ENCODE measurements at places on chromosomes 7 and 10.

DNA sequence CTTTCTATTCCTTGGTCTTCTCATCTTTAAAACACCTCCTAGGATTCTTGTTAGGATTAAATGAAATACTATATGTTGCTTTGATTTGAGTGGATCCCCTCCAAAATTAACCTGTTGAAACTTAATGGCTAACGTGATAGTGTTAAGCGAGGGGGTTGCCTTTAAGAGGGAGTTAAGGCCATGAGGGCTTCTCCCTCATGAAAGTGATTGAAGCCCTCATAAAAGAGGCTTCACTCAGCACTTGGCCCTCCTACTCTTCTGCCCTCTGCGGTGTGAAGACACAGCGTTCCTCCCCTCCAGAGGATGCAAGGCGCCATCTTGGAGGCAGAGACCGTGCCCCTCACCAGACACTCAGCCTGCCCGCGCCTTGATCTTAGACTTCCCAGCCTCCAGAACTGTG is 46.6 kb downstream of the CNNM2 start:
- DNase-seq, result no peak

DNA sequence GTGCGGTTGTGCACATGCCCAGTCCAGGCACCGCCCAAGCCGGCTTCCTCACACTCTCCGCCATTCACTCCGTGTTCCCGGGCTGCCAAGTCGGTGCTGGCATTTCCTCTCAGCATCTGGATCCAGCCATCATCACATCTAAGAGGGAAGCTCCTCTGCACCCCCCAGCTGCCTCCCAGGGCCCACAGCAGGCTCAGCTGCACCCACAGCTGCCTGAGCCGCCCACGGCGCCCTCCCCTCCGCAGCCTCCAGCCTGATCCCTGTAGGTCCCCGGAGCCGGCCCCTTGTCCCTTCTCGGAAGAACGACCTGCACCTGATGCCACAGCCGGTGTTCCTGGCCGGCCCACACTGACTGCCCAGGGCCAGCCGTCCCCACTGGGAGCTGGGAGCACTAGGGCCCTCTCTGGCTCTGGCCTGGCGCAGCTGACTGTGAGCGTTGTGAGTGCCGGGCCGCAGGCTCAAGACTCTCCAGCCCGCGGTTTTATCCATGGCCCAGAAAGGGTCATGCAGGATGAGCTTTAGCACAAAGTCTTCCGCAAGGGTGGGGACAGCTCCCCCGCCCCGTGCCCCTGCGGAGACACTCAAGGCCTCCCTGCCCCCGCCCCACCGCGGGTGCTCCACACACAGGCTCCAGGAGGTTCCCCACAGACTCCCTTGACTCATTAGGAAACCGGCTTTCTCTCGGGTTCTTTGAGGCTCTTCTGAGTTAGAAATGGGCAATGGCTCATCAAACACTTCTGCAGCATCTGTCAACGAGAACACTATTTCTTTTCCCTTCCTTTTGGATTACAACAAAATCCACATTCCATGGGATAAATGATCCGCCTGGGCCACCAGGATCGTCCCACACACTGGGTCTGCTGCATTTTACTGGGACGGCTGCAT is 31.2 kb downstream of the CFAP46 start:
- DNase-seq, result no peak

GRCh38 chr10:5151076-5151475 is 33.9 kb downstream of the AKR1C8 start:
- no peak for DNase-seq

DNA sequence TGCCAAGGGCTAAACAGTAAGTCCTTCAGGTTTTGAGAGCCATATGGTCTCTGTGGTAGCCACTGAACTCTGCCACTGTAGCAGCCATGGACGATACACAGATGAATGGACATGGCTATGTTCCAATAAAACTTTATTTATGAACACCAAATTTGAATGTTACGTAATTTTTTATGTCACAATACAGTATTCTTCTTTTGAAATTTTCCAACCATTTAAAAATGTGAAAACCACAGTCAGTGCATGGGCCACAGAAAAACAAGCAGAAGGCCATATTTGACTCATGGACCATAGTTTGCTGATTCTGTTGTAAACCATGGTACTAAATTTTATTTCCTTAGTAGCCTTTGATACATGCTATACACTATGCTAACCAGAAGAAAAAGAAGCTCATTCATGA is 361.8 kb downstream of the MAGI2 start:
- no peak for DNase-seq

DNA sequence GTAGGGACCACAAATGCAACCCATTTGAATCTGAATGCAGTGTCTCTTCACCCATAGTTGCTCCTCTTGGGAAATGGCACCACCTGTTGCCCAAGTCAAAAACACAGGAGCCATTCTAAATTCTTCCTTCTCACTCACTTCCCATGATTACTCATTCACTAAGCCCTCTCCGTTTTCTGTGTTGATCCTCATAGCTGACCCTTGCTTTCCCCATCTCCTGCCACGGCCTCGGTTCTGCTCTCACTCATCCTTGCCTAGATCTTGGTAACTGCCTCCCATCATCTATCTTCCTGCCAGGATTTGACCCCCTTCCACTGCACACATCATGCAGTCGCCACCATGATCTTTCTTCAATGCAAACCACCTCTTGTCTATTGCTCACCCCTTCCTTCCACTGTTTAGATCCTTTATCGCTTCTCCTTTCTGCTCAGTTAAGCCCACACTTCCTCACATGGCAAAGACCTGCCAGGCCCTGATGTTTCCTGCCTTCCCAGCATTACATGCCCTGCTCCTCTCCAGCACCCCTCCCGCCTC is 19.0 kb upstream of the CPN1 start:
- peak; percentile 59 for DNase-seq

- peak; percentile 15 for DNase-seq
Observed at GRCh38 chr7:16991551-16991950, 109.8 kb upstream of the AGR3 start.

DNA sequence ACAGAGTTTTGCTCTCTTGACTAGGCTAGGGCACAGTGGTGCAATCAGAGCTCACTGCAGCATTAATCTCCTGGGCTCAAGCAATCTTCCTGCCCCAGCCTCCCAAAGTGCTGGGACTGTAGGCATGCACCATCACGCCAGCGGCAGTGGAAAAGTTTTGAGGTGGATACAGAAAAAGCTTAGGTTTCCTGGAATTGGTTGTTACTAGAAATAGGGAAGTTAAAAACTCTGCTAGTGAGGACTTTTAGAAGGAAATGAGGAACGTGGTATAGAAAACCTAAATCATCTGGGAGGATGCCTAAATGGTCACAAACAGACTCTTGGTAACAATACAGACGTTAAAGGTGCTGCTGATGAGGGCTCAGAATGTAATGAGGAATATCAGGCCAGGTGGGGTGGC is 10.9 kb upstream of the SNX8 start:
- no peak for DNase-seq

DNA sequence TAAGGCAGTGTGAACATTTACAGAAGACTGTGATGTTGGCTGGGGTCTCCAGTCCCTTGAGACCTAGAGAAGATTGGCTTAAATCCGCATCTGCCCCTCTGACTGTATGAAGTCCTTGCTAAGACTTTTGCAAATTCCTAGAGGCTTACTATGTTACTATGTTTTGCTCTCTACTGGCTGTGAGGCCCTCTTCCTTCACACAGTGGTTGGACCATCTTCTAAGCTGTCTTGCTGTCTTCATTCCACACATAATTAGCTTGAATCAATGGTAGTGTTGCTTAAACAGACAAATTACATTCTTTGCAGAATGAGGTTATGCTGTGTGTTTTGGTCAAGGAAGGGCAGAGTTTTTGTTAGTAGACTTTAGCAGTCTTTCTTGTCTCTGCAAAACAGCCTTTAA is 658.0 kb downstream of the TYW1 start:
- no peak for DNase-seq

GRCh38 chr10:102718220-102718619 is 3.8 kb downstream of the SFXN2 start:
- DNase-seq, result peak; percentile 60

- DNase-seq, result peak; percentile 93
Observed at GRCh38 chr10:22927661-22928403, at the start of gene ARMC3. Gene ARMC3, plus strand, starts transcription at chr10:22928053. Its CDS starts 3,944 bp downstream, at chr10:22931997.

DNA sequence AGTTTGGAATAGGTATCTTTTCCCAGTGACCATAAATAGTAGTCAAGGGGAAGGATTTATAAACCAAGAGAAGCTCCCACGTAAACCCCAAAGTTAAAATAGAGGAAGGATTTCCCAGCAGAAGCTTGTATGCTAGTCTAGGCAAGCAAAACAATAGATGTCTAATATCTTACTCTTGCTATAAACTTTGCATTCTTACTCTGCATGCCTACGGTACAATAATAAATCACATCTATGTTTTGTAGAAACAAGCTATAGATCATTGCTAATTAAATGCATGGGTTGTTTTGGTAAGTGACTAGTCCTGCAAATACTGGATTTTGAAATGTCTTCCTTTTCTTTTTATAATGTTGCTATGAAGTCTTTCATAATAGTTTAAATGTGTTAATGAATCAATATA is 585.5 kb downstream of the INHBA start:
- no peak for DNase-seq

DNA sequence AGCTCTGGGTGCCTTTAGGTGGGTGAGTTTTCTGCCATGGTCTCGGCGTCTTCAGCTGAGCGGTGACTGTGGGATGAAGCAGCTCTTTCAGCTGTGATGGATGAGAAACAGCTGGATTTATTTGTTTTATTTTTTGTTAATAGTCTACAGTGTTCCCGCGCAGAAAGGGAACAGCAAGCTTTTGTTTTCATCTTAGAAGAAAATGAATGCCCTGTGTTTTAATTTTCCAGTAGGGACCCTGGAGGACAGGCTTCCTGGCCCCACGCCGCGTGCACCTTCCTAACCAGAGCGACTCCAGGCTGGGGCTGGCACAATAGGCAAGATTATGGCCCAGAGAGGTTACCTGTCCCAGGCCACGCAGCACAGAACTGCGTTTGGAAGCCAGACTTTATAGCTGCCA is 57.6 kb downstream of the GTF2IRD1 start:
- DNase-seq, result no peak

DNA sequence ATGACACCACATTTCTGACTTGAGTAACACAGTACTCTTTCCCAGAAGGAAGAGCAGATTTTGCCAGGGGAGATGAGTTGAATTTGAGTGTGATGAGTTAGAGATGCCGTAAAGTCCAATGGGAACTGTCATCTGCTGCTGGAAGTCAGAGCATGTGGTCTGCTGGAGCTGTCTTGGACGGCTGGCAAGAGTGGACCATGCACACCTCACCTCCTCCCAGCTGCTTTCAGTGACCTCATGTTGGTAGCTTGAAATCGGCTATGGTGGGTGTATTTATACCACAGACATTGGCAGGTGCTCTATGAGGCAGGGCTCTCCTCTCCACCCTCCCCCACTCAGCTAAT is 82.3 kb downstream of the COL13A1 start:
- DNase-seq, result no peak

DNA sequence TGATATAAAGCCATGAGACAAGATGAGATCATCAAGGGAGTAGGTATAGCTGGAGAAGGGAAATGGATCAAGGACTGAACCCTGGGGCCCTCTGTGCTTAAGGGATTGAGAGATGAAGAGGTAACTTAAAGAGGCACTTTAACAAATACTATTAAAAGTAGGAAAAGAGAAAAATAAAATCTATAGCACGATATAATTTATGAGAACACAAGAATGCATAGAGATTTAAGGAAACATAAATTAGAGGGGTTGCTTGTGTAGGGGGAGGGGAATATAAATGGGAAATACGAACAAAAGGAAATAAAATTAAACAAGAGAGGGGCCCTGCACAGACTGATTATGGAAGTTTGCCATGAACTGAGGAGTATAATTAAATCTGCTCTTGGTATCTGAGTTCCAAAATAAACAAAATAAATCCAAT is 15.6 kb upstream of the LRRC17 start:
- DNase-seq, result no peak

GRCh38 chr10:9848981-9849380 is 1168.7 kb upstream of the CELF2 start:
- DNase-seq, result no peak

- no peak for DNase-seq
Observed at GRCh38 chr10:94125856-94126255, 132.1 kb downstream of the PLCE1 start.

DNA sequence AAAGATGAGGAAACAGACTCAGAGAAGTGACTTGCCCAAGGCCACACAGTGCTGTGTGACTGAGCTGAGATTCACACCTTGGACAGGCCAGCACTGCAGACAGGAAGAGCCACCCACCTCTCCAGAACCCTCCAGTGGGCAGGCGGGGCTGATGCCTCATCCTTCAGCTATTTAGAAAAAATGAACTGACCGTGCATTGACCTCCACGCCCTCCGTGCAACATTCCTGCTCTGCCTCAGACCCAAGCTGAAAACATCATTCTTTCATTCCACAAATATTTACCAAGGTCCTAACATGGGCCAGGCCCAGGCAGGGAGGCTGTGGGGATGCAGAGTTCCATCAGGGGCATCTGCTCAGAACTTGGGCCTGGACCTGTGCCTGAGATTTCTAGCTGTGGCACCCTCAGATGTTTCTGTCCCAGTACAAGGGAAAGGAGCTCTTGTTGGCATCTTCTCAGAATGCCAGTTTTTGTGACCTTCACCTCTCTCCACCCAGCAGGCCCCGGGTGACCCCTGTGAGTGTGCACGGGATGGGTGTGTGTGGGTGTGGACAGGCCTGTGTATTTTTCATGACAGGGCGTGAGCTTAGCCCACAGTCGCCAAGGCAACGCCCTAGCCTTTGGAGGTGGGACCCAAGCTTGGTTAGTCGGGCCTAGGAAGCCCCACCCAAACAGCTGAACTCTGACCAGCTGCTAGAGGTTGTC is 6.5 kb downstream of the VSIR start:
- DNase-seq, result no peak

DNA sequence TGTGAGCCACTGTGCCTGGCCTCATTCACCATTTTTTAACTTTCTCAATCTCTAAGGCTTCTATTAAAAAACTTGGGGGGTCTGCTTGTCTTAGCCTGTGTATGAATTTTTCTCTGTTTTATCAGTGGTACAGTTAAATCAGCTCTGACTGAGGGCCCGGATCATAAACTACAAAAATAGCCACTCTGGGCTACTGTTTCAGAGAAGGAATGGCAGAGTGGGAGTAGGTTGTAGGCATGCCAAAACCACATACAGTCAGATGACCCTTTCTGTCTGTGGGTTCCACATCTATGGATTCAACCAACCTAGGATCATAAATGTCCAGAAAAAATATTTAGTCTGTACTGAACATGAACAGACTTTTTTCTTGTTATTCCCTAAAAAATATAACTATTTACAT is 21.3 kb downstream of the TBC1D12 start:
- no peak for DNase-seq

DNA sequence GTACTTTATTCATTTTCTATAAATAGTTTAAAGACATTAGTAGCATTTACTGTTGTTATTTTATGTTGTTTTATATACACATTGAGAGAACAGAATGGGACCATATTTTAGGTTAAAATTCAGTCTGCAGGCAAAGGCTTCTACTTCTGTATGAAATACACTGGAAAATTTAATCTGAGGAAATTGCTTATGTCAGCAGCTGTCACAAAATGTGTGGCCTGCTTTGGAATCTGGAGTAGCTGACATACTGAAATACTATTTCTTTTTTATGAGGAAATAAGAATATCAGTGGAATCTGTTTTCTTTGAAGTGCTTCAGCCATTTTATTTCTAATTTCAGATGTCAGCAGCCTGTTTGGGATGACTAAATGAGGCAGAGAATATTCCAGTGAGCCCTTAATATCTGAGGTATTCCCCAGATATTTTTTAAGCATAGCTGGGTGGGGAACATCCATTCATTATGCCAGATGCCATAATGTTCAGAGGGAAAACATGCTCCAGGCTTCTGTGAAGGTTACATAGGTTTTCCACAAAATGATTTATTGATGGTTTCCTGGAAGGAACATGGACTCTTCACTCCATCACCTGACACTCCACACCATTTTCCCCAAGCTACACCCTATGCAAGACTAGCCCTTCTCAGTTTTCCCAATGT is 267.1 kb downstream of the ARL4A start:
- no peak for DNase-seq

- DNase-seq, result peak; percentile 58
Observed at GRCh38 chr7:27245124-27245797, 2.7 kb downstream of the EVX1 start.

Measured in GM23338 (cell line).